ENCODE measurements at places on chromosomes 3 and 15.

GRCh38 chr15:81895723-81896122 is 150.1 kb downstream of the MEX3B start:
- DNase-seq, result no peak

DNA sequence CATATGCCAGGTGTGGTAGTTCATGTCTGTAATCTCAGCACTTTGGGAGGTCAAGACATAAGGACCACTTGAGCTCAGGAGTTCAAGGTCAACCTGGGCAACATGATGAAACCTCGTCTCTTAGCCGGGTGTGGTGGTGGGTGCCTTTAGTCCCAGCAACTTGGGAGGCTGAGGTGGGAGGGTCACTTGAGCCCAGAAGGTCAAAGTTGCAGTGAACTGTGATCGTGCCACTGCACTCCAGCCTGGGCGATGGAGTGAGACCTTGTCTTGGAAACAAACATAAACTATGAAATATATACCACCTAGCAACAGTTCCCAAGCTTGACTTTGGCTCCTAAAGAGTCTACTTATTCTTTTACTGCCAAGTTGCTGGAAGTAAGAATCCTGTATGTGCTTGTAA is 30.9 kb downstream of the UBE3A start:
- DNase-seq, result no peak

DNA sequence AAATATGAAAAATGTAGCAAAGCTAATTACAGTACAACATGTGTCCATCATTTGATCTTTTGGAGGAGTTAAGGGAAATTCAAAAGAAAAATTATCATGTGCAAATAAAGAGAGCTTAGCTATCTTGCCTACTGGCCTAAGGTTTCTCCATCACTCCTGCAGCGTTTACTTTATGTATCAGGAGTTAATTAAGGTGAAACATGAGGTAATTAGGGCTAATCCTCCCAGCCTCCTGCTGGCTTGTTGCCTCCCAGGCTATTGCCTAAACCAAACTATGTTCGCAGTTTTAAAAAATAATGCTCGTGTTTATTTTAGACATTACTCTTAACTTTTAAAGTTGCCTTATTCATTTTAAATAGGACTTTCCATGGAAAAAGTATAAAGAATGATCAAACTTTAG is 367.5 kb downstream of the ROBO2 start:
- no peak for DNase-seq

- DNase-seq, result no peak
Measured at GRCh38 chr3:69562020-69562419, 176.1 kb upstream of the FRMD4B start.

DNA sequence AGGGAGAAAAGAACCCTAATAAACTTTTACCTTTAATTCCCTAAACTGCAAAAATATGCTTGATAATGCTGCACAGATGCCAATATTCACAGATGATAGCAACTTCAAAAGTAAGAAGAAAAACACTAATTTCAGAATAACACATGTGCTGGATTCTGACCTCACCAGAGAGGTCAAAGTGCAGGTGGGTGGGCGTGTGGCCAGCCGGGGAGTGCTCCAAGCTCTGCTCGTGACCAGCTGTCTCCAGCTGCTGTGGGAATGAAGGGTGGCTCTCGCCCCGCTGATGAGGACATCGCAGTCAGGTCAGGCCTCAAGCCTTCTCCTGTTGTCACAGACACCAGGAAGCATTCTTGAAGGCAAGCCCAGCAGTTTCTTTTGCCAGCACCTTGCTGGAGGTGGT is 57.1 kb downstream of the ADAMTS17 start:
- no peak for DNase-seq

DNA sequence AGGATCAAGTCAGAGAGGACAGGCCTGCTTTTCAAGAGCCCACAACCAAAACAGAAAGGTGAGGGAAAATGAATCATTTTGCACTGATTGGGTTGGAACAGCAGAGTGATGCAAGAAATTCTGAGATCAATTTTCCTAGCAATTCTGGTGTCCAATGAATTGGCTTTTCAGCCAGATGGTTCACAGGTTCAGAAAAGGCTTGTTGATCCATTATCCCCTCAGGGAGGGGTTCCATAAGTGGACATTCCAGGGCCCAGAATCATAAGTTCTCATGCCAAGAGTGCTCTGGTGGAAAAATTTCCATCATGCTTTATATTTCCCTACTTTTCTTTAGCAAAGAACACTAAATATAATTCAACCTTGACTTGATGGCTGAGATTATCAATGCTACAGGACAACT is 16.2 kb downstream of the RBP2 start:
- DNase-seq, result no peak

GRCh38 chr3:9809239-9809614 is 835 bp upstream of the TTLL3 start:
- DNase-seq, result no peak

DNA sequence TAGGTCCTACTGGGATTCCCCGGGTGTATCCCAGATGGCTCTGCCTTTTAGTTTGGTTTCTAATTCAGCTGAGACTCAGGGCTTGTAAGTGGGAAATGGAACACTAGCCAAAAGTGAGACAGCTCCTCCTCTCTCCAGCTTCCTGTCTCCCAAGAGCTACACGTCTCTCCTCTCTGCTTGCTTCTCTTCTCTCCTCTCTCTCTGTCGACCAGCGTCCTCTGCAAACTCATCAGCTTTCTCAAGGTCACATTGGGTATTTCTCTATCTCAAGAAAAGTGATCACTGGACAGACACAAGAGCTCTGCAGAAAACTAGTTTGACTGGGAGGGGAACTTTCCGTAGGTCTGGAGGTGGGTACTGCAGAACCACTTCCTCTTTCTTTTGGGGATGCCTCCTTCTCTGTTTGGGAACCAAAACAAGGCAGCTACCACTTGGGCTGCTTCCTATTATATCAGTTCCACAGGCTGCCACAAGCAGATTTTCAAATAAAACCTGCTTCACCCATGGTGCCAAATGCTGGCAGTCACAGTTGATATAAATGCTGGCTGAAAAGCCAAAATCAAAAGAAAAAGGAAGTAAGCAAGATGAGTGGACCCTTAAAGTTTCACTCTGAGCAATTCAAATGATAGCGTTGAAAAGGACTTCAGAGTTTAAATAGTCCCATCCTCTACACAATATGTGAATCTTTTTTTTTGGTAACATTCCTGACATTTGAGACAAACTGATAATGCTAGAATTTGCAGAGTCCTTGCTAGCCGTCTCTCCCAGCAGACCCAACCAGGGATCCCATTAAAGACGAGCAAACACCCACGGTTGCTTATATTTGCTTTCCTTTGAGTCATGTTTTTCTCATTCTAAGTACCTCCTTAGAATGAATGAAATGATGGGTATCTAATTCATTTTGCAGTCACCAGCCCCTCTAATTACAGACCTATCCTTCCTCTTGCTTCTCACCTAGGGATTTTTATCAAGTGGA is 7.2 kb upstream of the DYNC1LI1 start:
- no peak for DNase-seq

GRCh38 chr3:123489400-123490004 is 40.6 kb upstream of the ADCY5 start:
- DNase-seq, result peak; percentile 38

DNA sequence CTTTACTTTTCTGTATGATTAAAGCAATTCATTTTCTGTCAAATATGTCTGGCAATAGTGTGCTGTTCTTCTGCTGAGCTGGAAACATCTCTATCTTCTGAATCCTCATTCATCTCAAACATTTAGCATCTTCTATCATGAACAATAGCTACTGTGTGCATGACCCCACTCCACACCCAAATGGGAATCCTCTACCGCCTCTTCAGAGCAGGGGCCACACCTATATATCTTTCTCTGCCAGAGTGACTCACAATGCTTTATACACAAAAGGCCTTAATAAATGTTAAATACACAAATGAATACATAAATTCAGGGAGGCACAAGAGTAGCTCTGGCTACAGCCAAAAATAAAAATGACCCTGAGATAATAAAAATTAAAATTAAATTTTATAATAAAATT is 8.0 kb downstream of the ALDH1A2 start:
- no peak for DNase-seq

DNA sequence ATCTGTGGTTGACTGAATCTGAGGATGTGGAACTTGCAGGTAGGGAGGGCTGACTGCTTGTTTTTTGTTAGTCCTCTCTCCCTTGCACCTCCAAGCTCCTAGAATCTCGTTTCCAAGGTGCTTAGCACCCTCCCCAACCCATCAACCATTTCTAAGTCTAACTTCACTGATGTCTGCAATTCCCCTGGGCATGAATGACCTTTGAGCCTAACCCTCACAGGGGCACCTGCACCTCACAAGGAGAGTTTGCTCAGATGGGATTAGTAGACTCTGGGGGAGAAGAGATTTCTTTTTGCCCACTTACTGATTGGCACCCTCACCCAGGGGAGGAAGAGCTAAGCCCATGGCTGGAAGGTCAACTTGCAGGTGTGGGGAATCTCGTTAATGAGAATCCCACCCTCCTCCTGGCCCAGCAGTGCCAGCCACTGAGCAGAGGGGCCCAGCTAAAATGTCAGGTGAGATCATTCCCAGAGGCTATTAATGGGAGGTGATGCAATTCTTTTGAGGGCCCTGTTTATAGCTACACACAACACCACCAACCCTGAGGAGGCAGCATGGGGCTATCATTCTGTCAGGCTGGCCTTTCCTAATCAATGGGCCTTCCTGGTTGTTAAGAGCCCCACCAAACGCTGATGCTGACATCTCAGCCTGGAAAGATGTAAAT is 81.6 kb upstream of the HERC1 start:
- no peak for DNase-seq

- no peak for DNase-seq
Measured at GRCh38 chr15:64894395-64895056, 17.2 kb upstream of the ANKDD1A start.

- no peak for DNase-seq
Measured at GRCh38 chr3:190073264-190074008, 47.3 kb downstream of the P3H2 start.

GRCh38 chr15:73244333-73244732 is 124.4 kb downstream of the HCN4 start:
- no peak for DNase-seq

DNA sequence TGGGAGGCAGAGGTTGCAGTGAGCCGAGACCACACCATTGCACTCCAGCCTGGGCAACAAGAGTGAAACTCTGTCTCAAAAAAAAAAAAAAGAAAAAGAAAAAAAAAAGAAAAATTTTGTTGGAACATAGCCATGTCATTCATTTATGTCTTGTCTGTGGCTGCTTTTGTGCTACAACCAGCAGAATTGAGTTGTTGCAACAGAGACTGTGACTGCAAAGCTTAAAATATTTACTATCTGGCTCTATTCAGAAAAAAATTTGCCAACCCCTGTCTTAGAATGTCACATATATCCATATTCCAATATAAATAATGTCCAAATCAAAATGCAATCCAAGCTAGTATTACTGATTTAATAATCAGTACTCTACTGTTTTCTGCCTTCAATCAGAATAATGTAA is 25.1 kb downstream of the CD80 start:
- no peak for DNase-seq

GRCh38 chr15:43206054-43206453 is 14.8 kb downstream of the EPB42 start:
- DNase-seq, result no peak

- no peak for DNase-seq
Measured at GRCh38 chr3:152193673-152194267, 75.0 kb upstream of the MBNL1 start.

DNA sequence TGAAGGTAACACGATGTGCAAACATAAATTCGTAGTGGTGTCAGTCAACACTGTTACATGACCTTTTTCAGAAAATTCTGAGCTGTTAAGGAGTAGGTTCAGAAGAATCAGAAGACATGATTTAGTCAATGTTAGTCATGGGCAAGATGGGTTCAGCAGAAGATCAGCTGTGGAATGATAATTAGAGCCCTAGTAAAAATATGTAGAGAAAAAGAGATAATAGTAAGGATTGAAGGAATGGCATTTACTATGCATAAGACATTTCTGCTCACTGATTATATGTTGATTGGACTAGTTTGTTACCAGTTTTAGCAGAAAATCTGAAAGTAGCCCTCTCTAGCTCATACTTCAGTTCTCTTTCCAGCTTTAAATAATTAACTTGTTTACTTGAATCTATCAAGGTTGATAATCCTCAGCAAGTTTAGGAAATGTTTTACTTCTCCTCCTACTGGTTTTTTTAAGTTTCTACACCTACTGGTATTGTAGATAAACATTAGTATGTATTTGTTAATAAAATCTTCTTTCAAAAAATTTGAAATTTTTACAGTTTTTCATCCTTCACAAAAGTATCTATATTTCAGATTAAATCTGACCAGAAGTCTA is 98.6 kb downstream of the ALCAM start:
- no peak for DNase-seq

- no peak for DNase-seq
Measured at GRCh38 chr3:72657666-72658065, 190.6 kb downstream of the SHQ1 start.

DNA sequence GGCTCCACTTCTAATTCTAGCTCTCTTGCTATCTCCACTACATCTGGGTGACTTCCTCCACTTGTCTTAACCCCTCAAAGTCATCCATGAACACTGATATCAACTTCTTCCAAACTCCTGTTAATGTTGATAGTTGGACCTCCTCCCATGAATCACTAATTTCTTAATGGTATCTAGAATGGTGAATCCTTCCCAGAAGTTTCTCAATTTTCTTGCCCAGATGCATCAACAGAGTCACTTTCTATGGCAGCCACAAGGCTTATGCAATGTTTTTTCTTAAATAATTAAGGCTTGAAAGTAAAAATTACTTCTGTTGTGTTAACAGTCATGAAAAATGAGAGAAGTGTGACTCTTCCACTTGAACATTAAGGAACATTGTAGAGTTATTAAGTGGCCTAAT is 164.3 kb downstream of the PCCB start:
- DNase-seq, result no peak

- DNase-seq, result no peak
Measured at GRCh38 chr3:183122257-183122932, 23.1 kb upstream of the MCCC1 start.

DNA sequence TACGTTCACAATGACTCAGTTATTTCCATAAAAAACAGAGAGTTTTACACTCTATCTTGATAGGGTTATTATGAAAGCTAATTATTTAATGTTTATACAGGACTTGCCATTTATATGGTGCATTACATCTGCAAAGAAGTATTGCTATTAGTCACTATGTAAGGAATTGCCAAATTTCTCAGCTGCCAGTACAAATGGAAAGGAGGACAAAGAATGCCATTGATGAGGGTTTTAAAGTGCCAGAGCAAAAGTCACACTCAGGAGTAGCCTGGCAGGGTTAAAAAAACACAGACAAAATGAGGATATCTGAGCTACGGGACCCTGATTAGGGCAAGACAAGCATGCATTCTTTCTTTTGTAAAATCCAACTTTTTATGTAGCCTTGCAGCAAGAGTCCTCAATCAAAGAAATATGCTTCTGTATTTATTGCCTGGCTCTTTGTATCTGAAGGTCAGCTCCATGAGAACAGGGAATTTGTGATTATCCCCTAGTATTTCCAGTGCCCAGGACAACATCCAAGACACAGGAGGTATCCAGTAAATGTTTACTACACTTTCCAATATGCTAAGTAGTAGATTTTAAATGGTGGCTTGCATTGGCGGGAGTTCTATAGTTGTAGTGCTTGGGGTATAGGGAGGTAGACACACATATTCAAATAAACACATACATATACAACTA is 1013.6 kb downstream of the ROBO1 start:
- no peak for DNase-seq

DNA sequence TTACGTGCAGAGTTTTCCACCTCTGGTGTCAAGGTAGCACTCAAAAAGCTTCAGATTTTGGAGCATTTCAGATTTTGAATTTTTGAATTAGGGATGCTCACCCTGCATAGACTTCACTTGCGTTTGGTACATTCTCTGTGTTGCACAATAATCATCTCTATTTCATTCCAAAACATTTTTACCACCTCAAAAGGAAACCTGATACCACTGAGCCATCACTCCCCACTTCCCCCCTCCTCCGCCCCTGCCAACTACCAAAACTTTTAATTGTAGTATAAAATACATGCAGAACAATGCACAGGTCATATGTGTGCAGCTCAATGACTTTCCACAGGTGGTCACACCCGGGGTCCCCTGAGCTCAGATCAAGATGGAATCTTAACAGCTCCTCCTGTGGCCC is 208.8 kb downstream of the SV2B start:
- no peak for DNase-seq

Measured in amygdala (tissue), 56 donors.